ENCODE measurements at places on chromosomes 6 and 20.

- peak; percentile 96 for DNase-seq
These were observed at the start of gene DDX27 for GRCh38 chr20:49219091-49219923. TSS of gene DDX27 (plus strand) at chr20:49219416. CDS start at chr20:49219449, 33 bp downstream.

DNA sequence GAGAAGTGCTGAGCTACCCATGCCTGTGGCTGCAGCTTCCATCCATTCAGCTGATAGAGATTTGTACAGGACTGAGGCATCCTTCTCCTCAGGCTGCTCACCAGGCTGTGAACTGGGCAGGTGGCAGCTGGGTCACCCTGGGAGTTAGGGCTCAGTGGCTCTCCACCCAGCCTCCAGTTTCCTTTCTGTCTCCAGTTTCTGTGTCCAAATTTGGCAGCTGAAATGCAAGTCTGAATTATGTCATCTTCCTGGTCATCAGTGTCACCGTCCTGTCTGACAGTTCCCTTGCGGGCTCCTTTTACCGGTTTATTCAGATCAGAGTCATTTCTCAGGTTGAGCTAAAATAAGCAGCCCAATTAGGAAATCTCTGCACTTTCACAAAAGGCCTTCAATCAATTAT, 93.3 kb downstream of the EDN1 start:
- no peak for DNase-seq

DNA sequence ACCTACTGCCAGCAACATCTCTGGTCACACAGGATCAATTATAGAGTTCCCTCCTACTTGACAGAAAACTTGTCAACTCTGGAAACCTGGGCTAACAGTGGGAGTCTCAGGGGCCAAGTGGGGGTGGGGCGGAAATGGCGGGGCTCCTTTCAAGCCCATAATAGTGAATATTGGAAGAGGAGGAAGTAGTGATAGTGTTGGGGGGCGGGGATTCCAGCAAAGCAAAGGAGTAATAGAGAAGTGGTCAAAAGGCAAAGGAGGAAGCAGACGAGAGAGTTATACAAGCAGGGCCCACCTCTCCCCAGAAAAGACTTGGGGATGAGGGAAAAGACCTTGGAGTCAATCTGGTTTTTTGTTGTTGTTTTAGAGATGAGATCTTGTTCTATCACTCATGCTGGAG, 2.1 kb downstream of the DEF6 start:
- no peak for DNase-seq

GRCh38 chr6:170516783-170517616, 36.1 kb downstream of the PSMB1 start:
- DNase-seq, result peak; percentile 11

- DNase-seq, result no peak
These were observed 7.7 kb downstream of the TREML2 start for GRCh38 chr6:41193171-41193734.

Measured in stimulated activated CD8-positive, alpha-beta memory T cell treated with anti-CD3 and anti-CD28 coated beads, Interleukin-12 subunit alpha, Interleukin-12 subunit beta, amount 100 ng/mL, for 1 hour (primary cell).